ENCODE measurements at places on chromosomes 5 and 9. TPM values are rescaled to one million over a fixed set of nuclear protein-coding genes. Genes with fewer than 3 reads are reported as not detected.

DNA sequence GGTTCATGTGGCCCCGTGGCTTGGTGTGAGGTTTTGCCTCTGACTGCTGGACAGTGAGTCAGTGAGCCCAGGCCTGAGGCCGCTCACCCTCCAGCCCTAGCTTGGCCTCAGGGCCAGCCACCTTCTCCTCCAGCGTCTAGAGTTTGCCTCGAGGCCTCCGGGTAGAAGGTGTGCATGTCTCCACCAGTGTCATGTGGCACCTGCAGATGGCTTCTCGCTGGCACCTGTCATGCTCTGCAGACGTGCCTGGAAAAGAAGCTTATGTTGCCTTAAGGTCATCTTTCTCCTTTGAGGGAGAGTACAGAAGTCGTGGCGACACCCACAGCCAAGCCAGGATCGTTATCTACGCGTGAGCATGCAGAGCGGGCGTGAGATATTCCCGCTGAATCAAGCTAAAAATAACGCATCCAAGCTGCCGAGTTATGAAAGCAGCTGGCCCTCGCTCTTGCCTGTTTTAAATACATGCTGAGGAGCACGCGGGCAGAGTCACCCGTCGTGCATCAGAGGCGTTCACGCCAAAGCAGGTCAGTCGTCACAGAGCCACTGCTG lies 79.7 kb upstream of the FCN2 start:
- H3K36me3 ChIP-seq, result no peaks in the 10 kb centered on the region
- H3K27ac ChIP-seq, result no peak overlapping the region
- no peak overlapping the region for H3K4me3 ChIP-seq

DNA sequence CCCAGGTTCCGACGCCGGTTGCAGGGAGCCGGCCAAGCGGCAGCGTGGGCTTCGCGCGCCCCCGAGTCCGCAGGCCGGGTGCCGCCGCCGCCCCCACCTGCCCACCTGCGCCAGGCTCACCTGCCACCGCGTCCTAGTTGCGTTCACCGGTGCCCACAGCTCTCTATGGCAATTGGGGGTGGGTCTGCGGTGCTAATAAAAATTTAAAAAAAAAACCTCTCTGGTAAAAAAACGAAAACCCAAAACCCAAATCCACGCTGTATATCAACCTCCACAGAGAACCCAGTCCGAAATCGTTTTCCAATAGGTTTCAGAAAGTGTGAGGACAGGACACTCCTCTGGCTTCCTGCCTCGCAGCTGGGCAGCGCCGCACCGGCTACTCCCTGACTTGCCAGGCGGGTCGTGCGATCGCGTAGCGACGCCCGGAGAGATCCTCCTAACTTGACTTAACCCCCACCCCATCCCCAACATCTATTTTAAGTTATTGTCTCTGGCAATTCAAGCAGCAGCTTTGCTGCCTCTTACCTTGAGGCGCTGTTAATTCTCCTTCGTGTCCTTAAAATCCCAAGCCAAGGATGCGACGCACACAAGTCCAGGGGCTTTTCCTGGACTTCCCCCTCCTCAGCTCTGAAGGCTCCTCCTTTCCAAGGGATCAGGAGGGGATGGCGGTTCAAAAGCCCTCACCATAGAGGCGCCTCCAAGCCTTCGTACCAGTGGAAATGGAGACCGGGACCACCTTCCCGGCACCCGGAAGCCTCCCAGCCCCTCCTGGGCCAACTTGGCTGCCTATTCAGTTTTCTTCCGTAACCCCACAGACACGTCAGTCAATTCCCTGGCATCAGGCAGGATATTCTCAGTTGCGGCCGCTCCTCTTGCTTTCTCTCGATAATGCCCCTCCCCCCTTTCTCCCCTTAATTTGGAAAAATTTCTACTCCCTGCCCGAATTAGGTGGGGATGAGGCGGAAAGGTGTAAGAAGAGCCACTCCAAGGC lies 1639.4 kb upstream of the C9orf72 start:
- H3K4me3 ChIP-seq, result no peak overlapping the region
- peaks cover 13% of the 10 kb centered on the region for H3K4me1 ChIP-seq
- H3K36me3 ChIP-seq, result no peaks in the 10 kb centered on the region
- H3K27me3 ChIP-seq, result no peaks in the 10 kb centered on the region
- no peak overlapping the region for H3K27ac ChIP-seq

DNA sequence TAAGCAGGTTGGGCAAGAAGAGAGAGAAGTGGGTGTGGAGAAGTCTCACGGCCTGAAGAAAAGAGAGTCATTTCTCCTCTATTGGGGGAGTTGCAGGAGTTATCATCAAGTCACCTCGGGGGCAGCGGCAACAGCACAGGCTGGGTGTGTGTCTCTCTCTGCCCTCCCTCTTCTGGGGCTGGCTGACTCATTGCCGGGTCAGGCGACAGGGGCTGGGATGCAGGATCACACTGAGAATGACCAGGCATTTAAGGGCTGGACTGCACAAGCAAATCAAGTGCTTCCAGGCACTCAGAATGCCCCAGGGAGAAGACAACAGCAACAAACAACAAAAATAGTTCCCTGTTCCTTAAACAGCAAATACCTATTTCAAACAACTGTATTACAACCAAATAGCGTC lies 6.3 kb upstream of the EQTN start:
- no peaks in the 10 kb centered on the region for H3K36me3 ChIP-seq
- H3K27ac ChIP-seq, result no peak overlapping the region
- no peak for DNase-seq
- H3K4me3 ChIP-seq, result no peak overlapping the region
- no peaks in the 10 kb centered on the region for H3K4me1 ChIP-seq

DNA sequence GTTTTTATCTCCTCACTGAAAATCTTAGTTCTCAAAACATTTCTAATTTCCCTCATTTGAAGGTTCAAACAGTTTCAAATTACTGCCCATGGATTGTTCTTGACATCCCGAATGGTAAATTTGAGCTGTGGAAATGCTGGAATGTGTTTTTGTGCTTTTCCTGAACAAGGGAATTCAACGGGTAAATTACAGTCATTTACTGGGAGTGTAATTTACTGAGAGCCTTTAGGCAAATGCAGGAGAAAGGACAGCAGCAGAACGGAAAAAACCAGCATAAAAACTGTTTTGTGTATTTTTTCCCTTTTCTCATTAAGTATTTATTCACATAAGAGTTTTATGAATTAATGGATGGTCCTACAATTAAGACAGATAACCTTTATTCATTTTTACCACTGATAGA lies 139.2 kb downstream of the PBX3 start:
- peaks cover 13% of the 10 kb centered on the region for H3K4me1 ChIP-seq
- no peak overlapping the region for H3K27ac ChIP-seq
- no peaks in the 10 kb centered on the region for H3K36me3 ChIP-seq
- H3K27me3 ChIP-seq, result no peaks in the 10 kb centered on the region
- DNase-seq, result no peak

DNA sequence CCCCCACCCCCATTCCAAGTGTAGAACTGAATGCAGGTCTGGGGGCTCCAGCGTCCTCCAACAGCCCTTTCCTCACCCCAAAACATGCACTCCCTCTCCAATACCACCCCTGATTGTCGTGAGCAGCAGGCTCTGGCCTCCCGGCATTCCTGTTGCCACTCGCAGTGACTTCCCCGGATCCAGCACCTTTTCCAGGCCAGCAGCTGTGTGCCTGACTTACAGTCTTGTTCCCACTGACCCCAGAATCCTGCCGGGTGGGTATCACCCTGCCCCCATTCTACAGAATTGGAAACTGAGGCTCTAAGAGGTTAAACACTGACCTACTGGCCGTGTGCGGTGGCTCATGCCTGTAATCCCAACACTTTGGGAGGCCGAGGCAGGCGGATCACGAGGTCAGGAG lies 127.2 kb downstream of the OLFM1 start:
- no peaks in the 10 kb centered on the region for H3K36me3 ChIP-seq
- peaks cover 14% of the 10 kb centered on the region for H3K27me3 ChIP-seq
- no peak overlapping the region for H3K4me3 ChIP-seq
- DNase-seq, result no peak

DNA sequence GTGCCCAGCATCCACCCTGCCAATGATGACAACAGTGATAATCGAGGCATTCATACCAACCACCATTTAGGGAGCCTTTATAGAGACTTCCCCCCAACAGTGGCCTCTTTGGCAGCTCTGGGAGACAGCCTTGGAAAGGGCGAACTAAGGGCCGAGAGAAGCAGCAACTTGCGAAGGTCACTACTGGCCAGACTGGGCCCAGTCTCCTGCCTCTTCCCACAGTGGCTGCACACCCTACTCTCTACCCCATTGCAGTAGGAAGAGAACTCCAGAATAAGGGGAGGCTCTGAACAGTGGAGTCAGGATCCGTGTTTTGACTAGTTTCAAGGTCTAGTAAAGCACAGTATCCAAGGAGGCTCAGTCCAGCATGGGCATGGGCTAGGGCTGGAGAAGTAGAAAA lies 5.3 kb downstream of the LHX6 start:
- DNase-seq, result no peak
- H3K4me1 ChIP-seq, result peaks cover 25% of the 10 kb centered on the region
- no peak overlapping the region for H3K27ac ChIP-seq
- H3K36me3 ChIP-seq, result no peaks in the 10 kb centered on the region
- H3K4me3 ChIP-seq, result no peak overlapping the region

DNA sequence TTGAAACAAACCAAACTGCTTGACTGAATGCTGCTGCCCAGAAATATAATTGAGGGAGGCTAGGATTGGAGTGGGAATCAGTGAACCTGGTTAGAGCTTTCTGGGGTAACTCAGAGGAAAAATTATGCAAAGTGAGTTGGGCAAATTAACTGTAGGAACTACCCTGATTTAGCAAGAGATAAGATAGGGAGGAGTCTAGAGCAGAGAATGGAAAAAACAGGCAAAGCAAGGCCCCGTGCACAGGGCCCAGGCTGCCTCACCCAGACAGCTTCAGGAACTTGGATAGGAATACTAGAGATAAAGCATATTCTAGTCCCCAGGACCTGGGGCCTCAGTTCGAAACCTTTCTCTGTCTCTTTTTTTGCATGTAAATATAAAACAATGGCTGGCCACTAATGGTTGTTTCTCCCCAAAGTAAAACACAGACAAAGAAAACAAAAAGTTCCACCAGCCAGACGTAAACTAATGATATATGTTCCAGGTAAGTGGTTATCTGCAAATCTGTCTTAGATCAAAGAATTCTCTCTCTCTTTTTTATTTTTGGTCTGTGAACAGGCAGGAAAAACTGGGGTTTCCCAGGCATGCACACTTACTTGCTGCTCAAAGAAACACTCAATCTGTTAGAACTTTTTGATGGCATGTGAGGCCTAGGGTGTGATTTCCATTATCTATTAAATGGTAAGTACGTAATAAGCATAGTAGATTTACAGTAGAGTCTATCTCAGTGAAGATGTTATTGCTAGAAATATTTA lies 168.1 kb upstream of the MAP3K1 start:
- H3K27ac ChIP-seq, result no peak overlapping the region
- H3K27me3 ChIP-seq, result no peaks in the 10 kb centered on the region
- H3K4me3 ChIP-seq, result no peak overlapping the region

GRCh38 chr5:169591636-169592035 lies 8.1 kb downstream of the SPDL1 start:
- no peak overlapping the region for H3K4me3 ChIP-seq
- no peak for DNase-seq

GRCh38 chr9:106846857-106847256 lies 16.1 kb upstream of the ZNF462 start:
- no peaks in the 10 kb centered on the region for H3K36me3 ChIP-seq
- no peaks in the 10 kb centered on the region for H3K27me3 ChIP-seq
- H3K4me1 ChIP-seq, result no peaks in the 10 kb centered on the region

DNA sequence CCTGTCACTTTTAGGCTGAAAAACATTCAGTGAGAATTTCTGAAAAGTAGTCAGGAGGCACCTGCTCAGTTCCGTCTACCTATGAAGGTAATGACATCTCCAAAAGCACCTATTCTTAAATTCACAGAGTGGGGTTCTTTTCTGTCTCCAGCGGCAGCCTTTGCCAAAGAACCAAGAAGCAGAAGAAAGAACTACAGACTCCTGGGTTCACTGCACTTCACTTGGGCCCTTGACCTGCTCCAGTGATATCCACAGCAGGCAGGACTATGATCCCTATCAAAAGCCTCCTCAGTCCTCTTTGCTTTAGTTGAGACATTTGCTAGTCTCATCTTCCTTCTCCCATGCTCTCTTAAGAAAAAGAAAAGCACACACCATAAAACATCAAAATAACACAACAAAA lies 19.7 kb upstream of the PLPP6 start:
- H3K4me3 ChIP-seq, result no peak overlapping the region
- no peak overlapping the region for H3K27ac ChIP-seq
- DNase-seq, result no peak
- H3K4me1 ChIP-seq, result no peaks in the 10 kb centered on the region
- no peaks in the 10 kb centered on the region for H3K27me3 ChIP-seq

- H3K36me3 ChIP-seq, result no peaks in the 10 kb centered on the region
- no peaks in the 10 kb centered on the region for H3K4me1 ChIP-seq
- H3K4me3 ChIP-seq, result no peak overlapping the region
- no peaks in the 10 kb centered on the region for H3K27me3 ChIP-seq
- no peak for DNase-seq
Measured at GRCh38 chr5:60131504-60131903, 238.0 kb upstream of the PDE4D start.

DNA sequence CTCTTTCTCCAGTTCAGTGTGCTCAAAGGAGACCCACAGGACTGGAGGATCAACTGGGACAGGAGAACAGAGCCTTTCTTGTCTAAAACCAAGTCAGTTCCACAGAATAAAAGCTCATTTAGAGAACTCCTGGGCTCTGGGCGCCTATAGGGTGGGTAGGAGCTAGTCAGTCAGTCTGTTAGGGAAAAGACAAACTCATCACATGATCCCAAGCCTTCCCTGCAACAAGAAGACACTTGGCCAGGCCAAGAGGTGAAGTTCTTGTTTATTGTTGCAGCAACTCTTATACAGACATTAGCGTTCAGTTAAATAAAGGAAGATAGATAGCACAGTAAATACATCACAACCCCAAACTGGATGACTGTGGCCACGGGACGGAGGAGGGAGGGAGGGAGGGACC lies 102.3 kb downstream of the ENTREP1 start:
- H3K4me1 ChIP-seq, result no peaks in the 10 kb centered on the region
- no peaks in the 10 kb centered on the region for H3K27me3 ChIP-seq
- no peak overlapping the region for H3K27ac ChIP-seq
- DNase-seq, result no peak
- peaks cover 18% of the 10 kb centered on the region for H3K36me3 ChIP-seq

DNA sequence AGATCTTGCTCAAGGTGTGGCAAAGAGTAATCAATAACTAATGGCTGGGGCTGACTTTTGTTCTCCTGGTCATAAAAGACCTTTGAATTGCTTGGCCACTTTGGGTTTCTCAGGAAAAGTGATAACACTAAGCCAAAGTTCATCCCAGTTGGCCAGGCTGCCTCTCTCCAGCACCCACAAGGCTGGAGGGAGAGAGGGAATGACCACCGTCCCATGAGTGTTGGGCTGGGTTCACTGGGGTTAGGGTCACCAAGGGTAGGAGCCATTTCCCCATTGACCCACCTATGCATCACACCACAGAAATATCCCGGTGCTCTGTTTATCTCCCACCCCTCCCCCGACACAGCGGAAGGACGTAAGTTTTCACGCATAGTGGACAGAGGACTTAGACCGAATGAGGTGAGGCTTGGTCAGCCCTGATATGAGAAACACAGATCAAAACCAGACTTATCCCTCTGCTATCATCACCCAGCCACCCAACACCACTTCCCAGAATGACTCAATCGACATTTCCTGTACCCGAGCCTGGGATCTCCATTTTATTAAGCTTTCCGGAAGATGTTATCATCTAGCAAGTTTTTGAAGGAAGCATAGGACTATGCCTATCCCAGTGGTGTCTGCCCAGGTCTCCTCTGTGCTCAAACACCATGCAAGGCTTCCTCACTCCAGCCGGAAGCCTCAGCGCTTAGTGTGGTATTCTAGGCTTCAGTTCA lies 27.0 kb upstream of the PPARGC1B start:
- no peaks in the 10 kb centered on the region for H3K27me3 ChIP-seq
- H3K27ac ChIP-seq, result no peak overlapping the region
- H3K4me3 ChIP-seq, result no peak overlapping the region
- no peaks in the 10 kb centered on the region for H3K36me3 ChIP-seq
- H3K4me1 ChIP-seq, result peaks cover 10% of the 10 kb centered on the region
- no peak for DNase-seq

The ARL14EPL gene
- not detected for total RNA-seq

The LCN1 gene
- total RNA-seq, result not detected

The RASGRF2 gene
- 3.3 TPM for total RNA-seq

The SLC25A2 gene
- total RNA-seq, result 0.19 TPM

Measured in liver (tissue), 10 donors.